Bronchial epithelial cell (primary cell): ENCODE measurements at places on chromosomes 16 and 17. TPM values are rescaled to one million over a fixed set of nuclear protein-coding genes. Genes with fewer than 3 reads are reported as not detected.

The RAMP2 gene
- not detected in 2 replicates for total RNA-seq

The HBQ1 gene
- total RNA-seq = not detected in 2 replicates

The KRTAP17-1 gene
- total RNA-seq = not detected in 2 replicates

The LIMD2 gene
- total RNA-seq = 0.53 and 0.90 TPM in 2 replicates

The SLC47A1 gene
- 1.3 and 1.6 TPM in 2 replicates for total RNA-seq

The HSD11B2 gene
- total RNA-seq = 2.1 and 2.3 TPM in 2 replicates

The KRT39 gene
- total RNA-seq = not detected in 2 replicates

The SCNN1B gene
- total RNA-seq = 0.79 and 5.8 TPM in 2 replicates

The IRX3 gene
- 2.1 and 6.0 TPM in 2 replicates for total RNA-seq

The SPATA32 gene
- under 0.01 TPM in 1 of 2 replicates, not detected in the other for total RNA-seq

The WFIKKN1 gene
- total RNA-seq = 0.13 TPM in 1 of 2 replicates, not detected in the other

The MT1F gene
- total RNA-seq = 1.5 and 1.6 TPM in 2 replicates

The SLC5A11 gene
- total RNA-seq = not detected in 2 replicates

The NAA60 gene
- 5.0 and 10.0 TPM in 2 replicates for total RNA-seq

The CA7 gene
- total RNA-seq = not detected in 2 replicates

The TAT gene
- not detected in 2 replicates for total RNA-seq

The PPP1R1B gene
- not detected in 2 replicates for total RNA-seq

The OXLD1 gene
- 47.7 and 73.7 TPM in 2 replicates for total RNA-seq

The ASPA gene
- not detected in 2 replicates for total RNA-seq

The GPR179 gene
- under 0.01 TPM in 2 replicates for total RNA-seq

The ABCC6 gene
- total RNA-seq = under 0.01 TPM in 1 of 2 replicates, not detected in the other

The P2RX5 gene
- 0.38 and 0.53 TPM in 2 replicates for total RNA-seq
